ENCODE measurements at places on chromosomes 5 and 9.

DNA sequence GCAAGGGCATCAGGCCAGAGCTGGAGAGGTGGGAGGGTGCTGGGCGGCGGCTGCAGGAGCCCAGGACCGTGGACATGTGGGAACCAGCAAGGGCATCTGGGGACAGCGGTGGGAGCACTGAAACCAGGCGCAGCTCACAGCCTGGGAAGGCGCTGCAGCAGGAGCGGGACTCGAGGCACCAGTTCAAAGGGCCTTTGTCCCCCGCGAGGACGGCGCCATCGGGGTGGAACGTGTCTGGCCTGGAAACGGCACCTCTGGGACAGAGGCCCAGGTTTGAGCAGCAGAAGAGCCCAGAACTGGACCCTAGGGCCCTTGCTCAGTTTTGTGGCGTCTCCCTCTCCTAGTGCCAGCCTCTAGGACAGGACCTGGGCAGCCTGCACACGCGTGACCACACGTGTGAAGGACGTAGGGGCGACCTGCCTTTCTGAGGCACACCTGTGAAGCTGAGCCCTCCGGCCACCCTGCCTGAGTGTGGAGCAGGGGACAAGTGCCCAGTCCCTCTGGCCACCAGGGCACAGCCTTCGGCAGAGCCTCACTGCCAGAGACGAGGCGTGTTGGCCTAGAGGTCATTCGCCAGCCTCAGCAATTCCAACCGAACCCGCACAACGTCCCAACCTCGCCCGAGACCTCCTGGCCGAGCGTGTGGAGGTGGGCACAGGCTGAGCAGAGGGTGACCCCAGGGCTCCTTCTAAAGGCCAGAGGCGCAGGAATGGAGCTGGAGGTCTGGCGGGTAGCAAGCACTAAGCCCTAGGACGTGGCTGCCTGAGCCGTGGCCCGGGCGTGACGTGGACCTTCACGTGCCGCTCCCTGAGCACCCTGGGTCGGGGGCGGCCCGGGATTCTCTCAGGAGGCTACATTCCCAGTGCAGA, 2.2 kb upstream of the TMEM210 start:
- DNase-seq = no peak

DNA sequence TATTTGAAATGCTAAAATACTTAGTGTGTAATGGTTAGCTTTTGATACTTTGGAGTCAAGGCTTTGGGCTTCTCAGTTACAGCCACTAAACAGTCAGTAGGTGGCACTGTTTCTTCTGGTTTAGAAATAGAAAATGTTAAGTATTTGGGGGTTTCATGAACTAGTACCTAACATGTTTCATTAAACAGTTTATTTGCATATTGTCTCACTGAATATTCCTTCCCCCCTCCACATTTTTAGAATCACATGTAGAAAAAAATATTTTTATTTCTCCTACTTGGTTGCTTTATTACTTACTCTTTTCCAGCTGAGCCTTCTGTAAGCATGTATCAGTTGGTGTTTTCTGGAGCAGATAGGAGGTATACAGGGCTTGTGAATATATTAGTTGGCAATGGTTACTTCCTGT, 48.0 kb downstream of the IPO11 start:
- no peak for DNase-seq

- no peak for DNase-seq
Observed at GRCh38 chr9:93098236-93098946, 2.4 kb downstream of the CARD19 start.

- no peak for DNase-seq
Observed at GRCh38 chr5:102313912-102314311, 17.8 kb upstream of the SLCO4C1 start.

GRCh38 chr9:115604831-115605483, 487.0 kb upstream of the TNC start:
- no peak for DNase-seq

- no peak for DNase-seq
Observed at GRCh38 chr9:117987945-117988344, 283.7 kb downstream of the TLR4 start.

DNA sequence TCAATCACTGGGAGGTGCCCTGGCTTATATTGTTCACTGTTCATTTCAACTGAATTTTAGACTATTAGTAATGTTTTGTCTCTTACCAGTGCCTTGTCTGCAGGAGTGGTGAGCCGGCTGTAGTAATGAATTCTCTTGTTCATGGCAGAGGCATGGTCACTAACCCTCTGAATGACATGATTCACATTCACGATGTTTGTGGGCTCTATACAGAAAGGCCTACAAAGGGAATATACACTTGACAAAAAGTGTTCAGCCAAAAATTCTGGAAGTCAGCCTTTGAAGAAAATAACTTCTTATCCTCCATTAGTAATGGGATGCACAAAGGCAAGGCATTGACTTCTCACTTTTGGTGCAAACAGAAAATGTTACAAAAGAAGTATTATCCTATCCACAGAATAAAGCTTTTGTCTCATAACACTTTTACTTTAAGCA, 39.6 kb downstream of the SLC38A9 start:
- no peak for DNase-seq

DNA sequence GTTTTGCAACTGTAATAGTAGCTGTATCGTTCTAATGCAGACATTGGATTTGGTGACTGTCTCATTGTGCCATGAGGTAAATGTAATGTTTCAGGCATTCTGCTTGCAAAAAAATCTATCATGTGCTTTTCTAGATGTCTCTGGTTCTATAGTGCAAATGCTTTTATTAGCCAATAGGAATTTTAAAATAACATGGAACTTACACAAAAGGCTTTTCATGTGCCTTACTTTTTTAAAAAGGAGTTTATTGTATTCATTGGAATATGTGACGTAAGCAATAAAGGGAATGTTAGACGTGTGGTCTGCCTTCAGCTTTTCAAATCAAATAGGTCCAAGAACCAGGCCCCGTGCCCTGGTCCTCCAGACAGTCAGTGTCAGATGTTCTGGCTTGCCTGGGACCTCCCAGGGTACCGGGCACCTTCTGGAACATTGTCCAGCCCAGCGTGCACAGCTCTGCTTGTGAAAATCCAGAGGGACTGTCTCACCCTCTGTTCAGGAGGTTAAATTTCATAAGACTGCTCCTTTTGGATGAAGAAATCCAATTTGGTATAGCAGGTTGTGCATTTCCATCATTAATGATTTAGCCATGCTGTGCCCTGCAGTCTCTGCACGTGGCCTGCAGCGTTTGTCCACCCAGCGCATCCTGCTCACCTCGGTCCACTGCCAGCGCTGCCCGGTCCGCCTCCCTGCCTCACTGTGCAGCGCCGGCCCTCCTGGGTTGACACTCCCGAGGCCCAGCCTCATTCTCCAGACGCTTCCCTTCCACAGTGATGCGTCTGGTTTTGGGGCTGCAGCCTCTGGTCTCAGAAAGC, 6.6 kb upstream of the AHRR start:
- no peak for DNase-seq

GRCh38 chr5:59682542-59682941, 211.0 kb downstream of the PDE4D start:
- no peak for DNase-seq

- DNase-seq = no peak
Observed at GRCh38 chr5:86360801-86361200, 256.9 kb upstream of the COX7C start.

GRCh38 chr5:85681871-85682270, 935.9 kb upstream of the COX7C start:
- no peak for DNase-seq

GRCh38 chr5:154319736-154320135, 126.1 kb upstream of the SAP30L start:
- no peak for DNase-seq

DNA sequence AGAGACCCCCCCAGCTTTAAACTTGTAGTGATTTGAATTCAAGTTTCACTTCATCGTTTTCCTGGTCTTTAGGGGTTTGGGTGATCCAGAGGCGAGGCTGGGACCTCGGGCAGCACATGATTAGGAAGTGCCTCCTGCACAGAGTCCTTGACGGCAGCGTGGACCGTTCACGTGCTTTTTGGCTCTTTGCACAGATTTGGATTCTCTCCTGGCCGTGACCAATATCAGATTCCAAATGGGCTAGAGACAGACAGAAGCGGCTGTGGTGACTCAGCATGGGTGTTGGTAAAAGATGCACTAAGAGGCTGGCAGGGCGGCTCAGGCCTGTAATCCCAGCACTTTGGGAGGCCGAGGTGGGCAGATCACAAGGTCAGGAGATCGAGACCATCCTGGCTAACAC, 117.2 kb upstream of the CACNA1B start:
- DNase-seq = no peak

DNA sequence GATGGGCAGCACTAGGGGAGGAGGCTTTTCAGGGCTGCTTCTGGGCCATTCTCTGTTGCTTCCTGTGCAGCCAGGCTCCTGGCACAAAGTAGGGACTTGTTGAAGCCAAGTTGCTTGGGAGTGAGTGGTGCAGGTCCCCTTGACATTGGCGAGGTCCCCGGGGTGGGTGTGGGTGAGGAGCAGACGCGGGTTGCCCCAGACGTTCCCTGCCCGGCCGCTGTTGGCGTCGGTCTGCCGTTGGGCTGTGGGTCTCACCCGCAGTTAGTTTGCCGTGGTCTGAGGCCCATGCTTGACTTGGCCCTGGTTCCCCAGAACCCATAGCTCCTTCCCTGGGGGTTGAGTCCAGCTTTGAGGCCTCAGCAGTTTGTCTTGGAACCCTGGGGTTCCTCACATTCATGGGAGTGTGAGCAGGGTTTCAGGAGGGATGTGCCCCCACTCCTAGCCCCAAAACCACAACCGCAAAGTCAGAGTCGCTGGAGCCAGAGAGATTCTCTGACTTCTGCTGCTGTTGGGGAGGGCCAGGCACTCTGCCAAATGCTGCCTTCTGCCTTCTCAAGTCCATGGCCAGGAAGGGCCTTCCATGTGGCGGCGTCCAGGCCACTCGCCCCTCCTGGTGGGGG, 77.5 kb downstream of the RXRA start:
- no peak for DNase-seq

GRCh38 chr9:136712690-136713544, 545 bp downstream of the DIPK1B start:
- no peak for DNase-seq

- peak; percentile 50 for DNase-seq
Observed at GRCh38 chr5:157352756-157353340, 86.9 kb downstream of the CYFIP2 start.

Data from stimulated activated CD4-positive, alpha-beta T cell treated with anti-CD3 and anti-CD28 coated beads, Interleukin-1b, Interleukin-23, amount 100 ng/mL, for 24 hours (primary cell).